ENCODE measurements at places on chromosomes 11 and 22.

DNA sequence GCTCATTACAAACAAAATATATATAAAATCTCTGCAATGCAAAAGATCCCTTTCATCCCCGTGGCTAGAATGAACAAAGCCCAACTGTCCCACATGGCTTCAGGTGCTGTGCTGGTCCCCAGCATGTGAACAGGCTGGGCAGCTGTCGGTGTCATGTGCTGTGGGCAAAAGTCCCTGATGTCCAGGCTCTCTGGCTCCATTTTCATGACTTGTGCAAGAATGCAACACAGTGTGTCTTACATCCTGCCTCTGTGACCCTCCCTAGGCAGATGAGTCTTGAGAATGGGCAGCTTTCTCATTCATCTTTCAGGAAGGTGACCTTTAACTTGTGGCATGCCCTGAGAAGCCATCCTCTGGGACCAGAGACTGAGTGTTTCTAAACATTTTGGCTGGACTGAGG lies 14.5 kb downstream of the GUCD1 start:
- no peaks in the 10 kb centered on the region for H3K4me1 ChIP-seq
- no peak overlapping the region for H3K27ac ChIP-seq
- no peak overlapping the region for H3K4me3 ChIP-seq
- peaks cover 14% of the 10 kb centered on the region for H3K36me3 ChIP-seq

DNA sequence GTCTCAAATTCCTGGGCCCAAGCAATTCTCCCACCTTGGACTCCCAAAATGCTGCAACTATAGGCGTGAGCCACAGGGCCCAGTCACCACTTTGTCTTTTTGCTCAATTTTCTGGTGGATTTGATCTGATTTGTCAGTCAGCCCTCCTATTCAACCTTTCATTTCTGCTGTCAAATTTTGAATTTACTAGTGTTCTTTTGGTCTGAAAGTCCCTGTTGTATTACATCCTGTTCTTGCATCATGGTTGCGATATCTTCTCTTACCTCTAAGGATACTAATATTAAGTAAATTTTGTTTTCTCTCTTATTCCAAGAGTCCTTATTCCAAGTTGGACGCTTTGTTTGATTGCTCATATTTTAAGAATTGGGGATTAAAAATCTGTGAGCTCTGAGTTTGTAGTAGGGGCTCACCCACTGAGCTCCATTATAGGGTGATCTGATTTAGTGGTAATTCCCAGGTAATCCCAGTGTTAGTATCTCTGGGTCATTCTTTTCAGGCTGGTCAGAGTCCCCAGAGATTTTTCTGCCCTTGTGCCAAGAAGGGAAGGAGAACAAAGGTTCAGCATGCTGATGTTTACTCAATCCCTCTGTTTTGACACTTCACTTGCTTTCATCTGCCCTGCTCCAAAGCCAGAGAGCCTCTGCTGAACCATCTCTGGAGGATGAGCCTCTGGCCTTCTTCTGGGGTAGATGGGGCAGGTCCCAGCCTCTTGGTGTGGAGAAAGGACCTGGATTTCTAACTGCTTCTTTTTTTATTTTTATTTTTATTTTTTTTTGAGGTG lies 10.0 kb downstream of the UPB1 start:
- H3K27ac ChIP-seq, result no peak overlapping the region
- H3K4me1 ChIP-seq, result peaks cover 3% of the 10 kb centered on the region
- H3K36me3 ChIP-seq, result no peaks in the 10 kb centered on the region
- H3K4me3 ChIP-seq, result no peak overlapping the region
- no peaks in the 10 kb centered on the region for H3K27me3 ChIP-seq

- peaks cover 5% of the 10 kb centered on the region for H3K4me1 ChIP-seq
- DNase-seq, result no peak
- H3K27me3 ChIP-seq, result no peaks in the 10 kb centered on the region
- no peak overlapping the region for H3K4me3 ChIP-seq
- no peak overlapping the region for H3K27ac ChIP-seq
Measured at GRCh38 chr11:17652556-17652955, 66.8 kb upstream of the MYOD1 start.

GRCh38 chr11:65311170-65311678 lies 3.4 kb upstream of the CDC42EP2 start:
- H3K4me1 ChIP-seq, result peaks cover 2% of the 10 kb centered on the region
- H3K27me3 ChIP-seq, result no peaks in the 10 kb centered on the region
- no peak overlapping the region for H3K4me3 ChIP-seq
- DNase-seq, result no peak

- no peak overlapping the region for H3K4me3 ChIP-seq
- H3K27me3 ChIP-seq, result peaks cover 4% of the 10 kb centered on the region
Measured at GRCh38 chr11:17445240-17445795, 31.3 kb downstream of the ABCC8 start.

DNA sequence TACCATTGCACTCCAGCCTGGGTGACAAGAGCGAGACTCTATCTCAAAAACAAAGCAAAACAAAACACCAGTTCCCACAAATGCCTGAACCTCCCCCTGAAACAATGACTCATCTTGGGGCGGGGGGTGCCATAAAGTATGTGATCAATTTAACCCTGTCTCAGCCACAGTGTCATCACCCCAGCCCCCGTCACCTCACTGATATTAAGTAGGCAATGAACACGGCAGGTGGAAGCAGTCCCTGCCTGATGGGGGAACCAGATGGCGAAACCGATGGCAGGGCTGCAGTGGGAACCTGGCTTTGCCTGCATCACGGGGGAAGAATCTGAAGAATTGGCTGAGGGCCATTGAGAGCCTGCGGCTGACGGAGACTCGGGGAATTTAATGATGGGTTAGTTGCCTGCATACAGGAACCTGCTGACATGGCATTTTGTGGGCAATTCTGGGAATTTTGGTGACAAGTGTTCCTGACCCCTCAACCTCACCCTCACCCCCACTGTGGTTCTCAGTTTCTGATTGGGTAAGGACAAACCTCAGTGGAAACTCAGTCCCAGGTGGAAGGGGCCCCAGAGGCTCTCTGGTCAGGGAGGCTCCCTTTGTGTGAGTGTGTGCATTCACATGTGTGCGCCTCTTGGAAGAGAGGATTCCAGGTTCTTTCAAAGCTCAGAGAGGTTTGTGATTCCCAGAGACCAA lies 39.1 kb upstream of the SHISAL1 start:
- H3K27me3 ChIP-seq, result no peaks in the 10 kb centered on the region
- no peak for DNase-seq
- H3K36me3 ChIP-seq, result no peaks in the 10 kb centered on the region
- no peak overlapping the region for H3K4me3 ChIP-seq

GRCh38 chr22:17931400-17931825 lies 92.9 kb downstream of the MICAL3 start:
- H3K4me3 ChIP-seq, result no peak overlapping the region
- no peaks in the 10 kb centered on the region for H3K4me1 ChIP-seq
- no peaks in the 10 kb centered on the region for H3K36me3 ChIP-seq
- H3K27me3 ChIP-seq, result no peaks in the 10 kb centered on the region

DNA sequence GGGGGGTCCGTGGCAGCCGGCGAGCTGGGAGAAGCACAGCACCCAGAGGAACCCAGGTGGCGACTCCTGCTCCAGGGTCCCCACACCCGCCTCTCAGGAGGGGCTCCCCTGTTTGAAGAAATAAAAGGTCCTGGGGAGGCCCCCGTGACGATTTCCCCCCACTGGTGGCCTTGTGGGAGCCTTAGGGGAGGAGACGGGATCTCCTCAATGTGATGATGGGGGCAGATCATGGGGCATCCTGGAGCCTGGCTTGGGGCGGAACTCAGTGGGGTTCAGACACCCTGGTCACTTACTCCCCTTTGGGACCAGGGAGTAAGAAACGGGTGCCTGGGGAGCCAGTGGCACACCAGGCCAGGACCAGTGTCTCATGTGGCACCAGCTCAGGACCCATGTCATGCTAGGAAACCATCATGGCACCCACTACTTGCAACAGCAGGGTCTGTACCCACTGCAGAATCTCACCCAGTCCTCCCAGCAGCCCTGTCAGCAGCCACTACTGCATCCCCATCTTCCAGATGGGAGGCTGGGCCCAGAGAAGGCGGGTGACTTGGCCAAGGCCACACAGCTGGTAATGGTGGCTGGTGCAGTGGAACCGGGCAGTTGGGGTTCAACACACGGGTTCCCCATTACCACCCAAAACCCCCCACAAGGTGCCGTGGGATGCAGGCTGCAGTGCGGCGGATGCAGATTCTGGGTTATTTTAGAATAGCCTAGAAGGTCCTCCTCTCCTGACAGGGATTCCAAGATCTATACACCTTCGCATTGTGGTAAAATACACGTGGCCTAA lies 130.7 kb downstream of the CTTN start:
- H3K36me3 ChIP-seq, result no peaks in the 10 kb centered on the region
- DNase-seq, result no peak
- H3K4me1 ChIP-seq, result peaks cover 18% of the 10 kb centered on the region
- H3K27me3 ChIP-seq, result no peaks in the 10 kb centered on the region
- no peak overlapping the region for H3K4me3 ChIP-seq

- no peak for DNase-seq
- no peaks in the 10 kb centered on the region for H3K27me3 ChIP-seq
- H3K36me3 ChIP-seq, result no peaks in the 10 kb centered on the region
- H3K4me3 ChIP-seq, result no peak overlapping the region
- no peaks in the 10 kb centered on the region for H3K4me1 ChIP-seq
Measured at GRCh38 chr22:35887296-35887875, 141.2 kb downstream of the RBFOX2 start.

DNA sequence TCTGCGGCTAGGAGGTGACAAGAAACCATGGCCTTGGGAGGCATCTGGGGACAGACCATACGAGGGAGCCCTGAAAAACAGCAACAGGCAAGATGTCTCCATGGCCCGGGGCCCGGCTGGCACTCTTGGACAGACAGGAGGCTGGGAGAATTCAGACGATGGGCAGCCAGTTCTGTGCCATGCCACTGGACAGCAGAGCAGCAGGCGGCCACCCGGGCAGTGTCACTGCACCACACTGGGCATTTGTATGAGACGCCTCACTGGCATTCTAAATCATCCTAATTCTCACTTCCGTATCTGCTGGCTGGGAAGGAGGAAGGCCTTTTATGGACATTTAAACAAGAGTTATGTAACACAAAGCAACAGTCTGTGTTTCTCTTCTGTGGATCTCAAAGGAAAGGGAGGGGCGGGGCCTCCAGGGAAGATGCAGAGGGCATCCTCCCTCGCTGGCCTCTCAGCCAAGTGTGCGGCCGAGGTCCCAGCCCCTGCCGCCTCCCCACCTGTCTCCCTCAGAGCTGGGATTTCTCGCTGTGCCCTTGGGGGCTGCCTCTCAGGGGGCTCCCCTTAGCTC lies 350.3 kb downstream of the SHANK2 start:
- H3K27ac ChIP-seq, result no peak overlapping the region
- no peaks in the 10 kb centered on the region for H3K36me3 ChIP-seq
- no peak for DNase-seq
- no peaks in the 10 kb centered on the region for H3K27me3 ChIP-seq
- no peak overlapping the region for H3K4me3 ChIP-seq

- no peaks in the 10 kb centered on the region for H3K27me3 ChIP-seq
- no peaks in the 10 kb centered on the region for H3K4me1 ChIP-seq
- DNase-seq, result no peak
- H3K36me3 ChIP-seq, result no peaks in the 10 kb centered on the region
Measured at GRCh38 chr22:25083807-25084200, 115.9 kb upstream of the CRYBB3 start.

DNA sequence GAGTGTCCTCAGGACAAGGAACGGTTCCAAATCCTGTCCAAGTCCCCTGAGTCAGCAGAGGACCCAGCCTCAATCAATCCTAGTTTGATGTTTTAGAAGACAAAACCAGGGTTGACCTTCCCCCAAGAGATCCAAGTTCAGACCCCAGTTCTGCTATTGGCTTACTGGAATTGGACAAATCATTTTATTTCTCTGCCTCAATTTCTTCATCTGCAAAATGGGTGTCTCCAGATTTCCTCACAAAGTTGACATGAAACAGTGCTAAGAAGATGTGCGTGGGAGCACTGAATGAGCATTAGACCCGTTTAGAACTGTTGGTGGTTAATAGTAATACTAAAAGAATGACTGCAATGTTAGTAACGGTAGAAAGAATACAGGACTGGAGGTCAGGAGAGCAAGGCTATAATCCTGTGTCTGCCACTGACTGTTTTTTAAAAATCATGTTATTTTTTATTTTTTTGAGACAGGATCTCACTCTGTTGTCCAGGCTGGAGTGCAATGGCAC lies 32.8 kb upstream of the SCUBE1 start:
- no peak for DNase-seq
- H3K4me1 ChIP-seq, result no peaks in the 10 kb centered on the region
- H3K4me3 ChIP-seq, result no peak overlapping the region
- no peaks in the 10 kb centered on the region for H3K36me3 ChIP-seq
- H3K27ac ChIP-seq, result no peak overlapping the region
- H3K27me3 ChIP-seq, result no peaks in the 10 kb centered on the region
